ENCODE measurements at places on chromosomes 13 and 19.

DNA sequence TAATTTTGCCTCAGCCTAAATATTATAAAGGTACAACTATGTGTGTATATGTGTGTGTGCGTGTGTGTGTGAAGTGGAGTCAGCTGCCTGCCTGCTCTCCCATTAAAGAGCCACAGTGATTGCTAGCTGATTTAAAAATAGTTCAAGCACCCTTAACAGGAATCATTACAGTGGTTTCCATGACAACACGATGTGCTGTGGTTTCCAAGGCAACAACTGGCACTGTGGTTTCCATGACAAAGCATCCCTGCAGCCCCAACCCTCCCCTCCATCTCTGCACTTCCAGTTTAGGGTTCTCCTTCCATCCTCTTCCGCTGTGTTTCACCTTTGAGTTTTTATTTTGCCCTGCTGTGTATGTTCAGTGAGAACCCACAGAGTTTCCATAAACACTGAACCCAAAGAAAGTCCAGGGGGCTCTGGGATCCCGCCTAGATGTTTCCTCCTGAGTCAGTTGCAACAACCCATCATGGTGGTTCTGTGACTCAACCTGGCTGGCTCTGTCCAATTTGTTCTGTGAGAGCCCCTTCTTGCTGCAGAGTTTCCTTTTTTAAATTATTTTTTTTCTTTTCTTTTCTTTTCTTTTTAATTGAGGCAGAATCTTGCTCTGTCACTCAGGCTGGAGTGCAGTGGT is 7.1 kb upstream of the PNMA8A start:
- DNase-seq, result no peak

DNA sequence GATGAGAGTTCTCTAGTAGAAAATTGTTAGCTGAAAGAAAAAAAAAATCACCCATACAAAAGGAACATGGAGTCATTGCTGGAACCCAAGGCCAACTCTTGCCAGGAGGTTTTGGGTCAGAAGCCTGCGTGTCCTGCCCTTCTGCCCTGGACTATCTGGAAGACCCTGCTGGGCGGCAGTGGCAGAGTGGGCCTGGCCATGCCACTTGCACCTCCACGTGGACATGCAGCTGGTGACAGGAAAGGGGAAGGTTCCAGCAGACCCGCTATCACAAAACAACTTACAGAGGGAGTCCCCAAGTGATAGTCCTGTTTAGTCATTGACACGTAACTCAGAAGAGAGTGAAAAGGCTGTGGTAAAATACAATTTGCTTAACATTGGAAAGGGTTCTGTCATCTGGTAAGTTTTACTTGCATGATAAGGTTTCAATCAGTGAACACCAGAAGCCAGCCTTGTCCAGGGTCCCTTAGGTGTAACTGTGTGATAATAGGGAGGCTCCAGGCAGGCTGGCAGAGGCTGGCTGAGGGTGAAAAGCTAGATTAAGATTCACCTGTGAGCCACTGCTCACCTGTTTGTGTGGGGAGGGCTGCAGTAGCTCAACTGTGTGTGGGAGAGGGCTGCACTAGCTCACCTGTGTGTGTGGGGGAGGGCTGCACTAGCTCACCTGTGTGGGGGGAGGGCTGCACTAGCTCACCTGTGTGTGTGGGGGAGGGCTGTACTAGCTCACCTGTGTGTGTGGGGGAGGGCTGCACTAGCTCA is 47.8 kb downstream of the COL4A2 start:
- DNase-seq, result no peak

DNA sequence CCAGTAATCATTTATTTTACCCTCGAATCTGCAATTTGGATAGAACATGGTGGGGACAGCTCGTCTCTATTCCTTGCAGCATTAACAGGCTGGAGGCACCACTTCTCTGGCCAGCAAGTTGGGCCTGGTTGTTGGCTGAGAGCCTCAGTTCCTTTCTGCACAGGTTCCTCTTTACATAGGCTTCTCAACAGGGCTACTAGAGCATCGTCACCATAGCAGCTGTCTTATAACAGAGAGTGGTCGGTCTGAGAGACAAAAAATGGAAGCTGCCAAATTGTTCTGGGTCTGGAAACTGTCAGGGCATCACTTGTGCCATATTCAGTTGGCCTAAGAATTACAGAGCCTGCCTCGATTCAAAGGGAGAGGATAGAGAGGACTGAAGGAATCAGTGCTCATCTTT is 86.7 kb downstream of the DNAJC15 start:
- no peak for DNase-seq

DNA sequence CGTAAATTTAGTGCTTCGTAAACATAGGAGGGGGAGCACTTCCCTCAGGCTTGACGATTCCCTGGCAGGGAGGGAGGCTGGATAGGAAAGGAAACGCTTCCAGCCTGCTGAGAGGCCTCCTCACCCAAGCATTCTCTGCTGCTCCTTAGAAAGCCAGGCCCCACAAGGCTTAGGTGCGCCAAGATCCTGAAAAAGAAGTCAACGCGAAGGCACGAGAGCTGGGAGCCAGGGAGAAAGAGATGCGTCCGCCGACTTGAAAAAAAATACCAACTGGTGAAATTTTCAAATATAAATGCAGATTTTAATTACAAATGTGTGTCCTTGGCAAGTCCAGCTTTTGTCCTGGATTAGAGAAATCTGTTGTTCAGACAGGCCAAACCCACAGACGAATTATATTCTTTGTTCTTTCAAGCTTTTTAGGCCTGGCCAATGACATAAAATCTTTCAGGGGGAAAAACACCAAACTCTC is 64.0 kb downstream of the ALOX5AP start:
- no peak for DNase-seq

GRCh38 chr19:6663236-6664201 is 6.4 kb downstream of the TNFSF14 start:
- DNase-seq, result no peak

DNA sequence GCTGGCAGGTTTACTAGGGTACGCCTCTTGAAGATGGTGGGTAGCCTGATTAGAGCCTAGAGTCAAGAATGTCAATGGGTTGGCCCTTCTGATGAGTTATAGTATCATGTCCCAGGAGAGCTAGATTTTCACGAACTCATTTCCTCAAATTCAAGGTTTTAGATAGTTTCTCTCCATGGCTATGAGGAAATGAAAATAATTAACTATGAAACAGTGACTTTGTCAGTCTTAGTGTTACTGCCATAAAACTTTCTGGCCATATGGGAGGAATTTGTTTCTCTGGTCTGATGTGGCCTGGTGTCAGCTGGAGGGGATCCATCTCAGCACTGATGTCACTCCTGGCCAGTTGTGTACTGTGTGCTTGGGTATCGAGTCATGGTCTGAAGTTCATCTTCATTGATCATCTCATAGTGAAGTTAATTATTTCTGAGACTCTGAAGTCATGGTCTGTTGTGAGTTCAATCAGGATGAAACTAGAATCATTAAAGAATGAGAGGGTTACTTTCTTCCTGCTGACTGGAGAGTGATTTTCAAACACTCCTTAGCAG is 49.4 kb upstream of the TNFSF11 start:
- no peak for DNase-seq

- no peak for DNase-seq
Measured at GRCh38 chr13:113120300-113121182, 2.1 kb upstream of the F10 start.

DNA sequence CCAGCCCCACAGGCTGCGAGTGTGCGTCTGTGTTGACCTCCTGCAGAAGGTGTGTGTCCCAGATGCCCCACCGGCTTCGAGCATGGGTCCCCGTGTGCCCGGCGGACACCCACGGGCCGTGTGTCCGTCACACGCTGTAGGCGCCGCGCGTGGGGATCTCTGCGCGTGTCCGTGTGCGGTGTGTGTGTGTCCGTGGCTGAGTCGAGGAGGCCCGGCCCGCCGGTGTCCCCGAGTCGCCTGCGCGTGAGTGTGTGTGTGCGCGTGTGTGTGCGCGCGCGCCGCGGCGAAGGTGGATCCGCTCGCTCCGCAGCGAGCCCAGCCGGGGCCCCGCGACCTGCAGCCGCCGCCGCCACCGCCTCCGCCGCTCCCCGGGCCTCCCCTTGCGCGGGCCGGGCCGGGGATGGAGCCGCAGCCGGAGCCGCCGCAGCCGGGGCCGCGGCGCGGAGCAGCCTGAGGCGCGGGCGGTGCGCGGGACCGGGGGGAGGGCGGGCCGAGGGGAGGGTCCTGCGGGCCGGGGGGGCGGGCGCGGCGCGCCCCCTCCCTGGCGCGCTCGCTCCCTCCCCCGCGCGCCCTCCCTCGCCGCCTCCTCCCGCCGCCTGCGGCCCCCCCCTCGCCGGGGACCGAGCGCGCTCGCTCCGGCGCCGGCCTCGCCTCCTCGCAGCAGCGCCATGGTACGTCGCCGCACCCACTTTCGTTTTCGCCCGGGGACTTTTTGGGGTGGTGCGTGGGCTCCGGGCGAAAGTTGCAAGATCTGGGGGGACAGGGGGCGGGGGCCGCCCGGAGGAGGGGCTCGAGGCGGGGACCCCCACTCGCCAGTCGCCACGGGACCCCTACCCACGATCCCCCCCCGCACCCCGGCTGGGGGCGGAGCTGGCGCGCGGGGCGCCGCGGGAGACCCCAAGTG is 7.1 kb upstream of the NFIC start:
- DNase-seq, result no peak

- DNase-seq, result no peak
Measured at GRCh38 chr19:12821761-12822160, 12.6 kb downstream of the RTBDN start.

GRCh38 chr13:73722120-73722519 is 412.1 kb downstream of the KLF12 start:
- no peak for DNase-seq

GRCh38 chr13:48505597-48506091 is 27.2 kb downstream of the RCBTB2 start:
- DNase-seq, result no peak

- no peak for DNase-seq
Measured at GRCh38 chr13:110444226-110444653, 117.3 kb downstream of the RAB20 start.

DNA sequence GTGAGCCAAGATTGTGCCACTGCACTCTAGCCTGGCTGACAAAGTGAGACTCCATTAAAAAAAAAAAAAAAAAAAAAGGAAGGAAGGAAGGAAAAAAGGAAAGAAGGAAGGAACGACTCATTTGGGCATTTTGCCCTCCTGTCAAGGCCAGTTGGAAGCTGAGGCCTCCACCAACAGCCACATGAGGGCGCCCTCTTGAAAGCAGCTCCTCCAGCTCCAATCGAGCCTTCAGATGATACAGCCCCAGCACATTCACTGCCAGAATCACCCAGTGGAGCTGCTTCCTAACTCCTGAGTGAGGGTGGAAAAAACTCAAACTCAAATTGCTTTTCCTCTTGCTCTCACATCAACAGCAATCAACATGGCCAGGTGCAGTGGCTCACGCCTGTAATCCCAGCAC is 40.9 kb downstream of the GNG7 start:
- DNase-seq, result no peak

DNA sequence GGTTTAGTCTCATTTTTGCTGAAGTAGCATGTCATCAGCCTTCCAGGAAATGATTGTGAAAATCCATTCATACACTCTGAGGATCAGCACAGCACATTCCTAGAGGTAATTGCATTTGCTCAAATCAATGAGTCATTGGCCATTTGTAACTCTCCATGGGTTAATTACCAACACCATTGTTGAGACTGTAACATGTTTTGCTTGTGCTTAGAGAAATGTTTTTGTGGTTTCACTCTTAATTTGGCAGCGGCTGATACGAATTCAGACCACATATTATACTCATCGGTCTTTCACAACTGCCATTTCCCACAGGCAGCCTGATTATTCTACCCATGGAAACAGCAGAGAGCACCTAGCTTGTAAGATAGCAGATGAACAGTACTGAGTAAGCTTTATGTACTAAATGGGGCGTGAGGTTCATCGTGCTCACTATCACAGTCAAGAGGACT is 110.3 kb downstream of the NHLRC3 start:
- DNase-seq, result peak; percentile 98

GRCh38 chr19:37362733-37363132 is 8.2 kb upstream of the ZNF527 start:
- DNase-seq, result no peak

- no peak for DNase-seq
Measured at GRCh38 chr19:10736916-10737551, 19.2 kb downstream of the DNM2 start.

- DNase-seq, result peak; percentile 72
Measured at GRCh38 chr19:46856062-46857022, 4.5 kb upstream of the ARHGAP35 start.

DNA sequence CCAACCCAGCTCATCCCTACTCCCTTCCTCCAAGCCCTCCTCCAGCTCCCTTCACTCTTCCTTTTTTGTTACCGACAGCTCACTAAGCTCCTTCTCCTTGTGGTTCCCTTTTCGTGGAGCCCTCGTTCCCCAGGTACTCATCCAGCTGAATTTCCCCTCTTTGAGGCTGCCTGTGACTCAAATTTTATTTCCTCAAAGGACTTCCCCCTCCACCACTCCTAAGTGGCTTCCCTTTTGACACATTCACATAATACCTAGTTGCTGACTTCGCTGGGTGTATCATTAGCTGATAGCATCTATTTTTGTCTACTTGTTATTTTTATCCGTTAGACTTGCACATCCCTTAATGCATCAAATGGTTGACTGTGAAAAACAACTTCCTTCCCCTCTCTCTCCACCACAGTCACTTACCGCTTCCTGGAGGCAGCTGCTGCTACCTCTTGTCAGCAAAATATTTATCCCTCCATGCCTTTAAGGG is 14.5 kb downstream of the FFAR2 start:
- DNase-seq, result no peak

DNA sequence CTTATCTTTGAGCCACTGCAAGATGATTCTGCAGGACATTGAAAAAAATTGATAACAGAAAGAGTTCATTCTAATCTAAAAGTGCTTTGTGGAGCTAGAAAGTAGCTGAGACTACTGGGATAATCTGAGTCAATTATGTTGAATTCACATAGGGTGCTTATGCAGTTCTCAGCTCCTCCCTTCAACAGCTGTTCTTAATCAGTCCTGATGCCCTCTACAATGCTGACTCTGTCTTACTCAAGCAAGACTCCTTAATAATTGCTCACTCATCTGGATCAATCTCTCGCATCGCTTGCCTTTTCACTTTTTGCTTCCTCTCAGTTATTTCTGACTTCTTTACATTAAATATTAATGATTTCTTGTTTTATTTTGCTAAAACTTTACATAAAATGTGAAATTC is 182.1 kb downstream of the PCDH17 start:
- peak; percentile 60 for DNase-seq

DNA sequence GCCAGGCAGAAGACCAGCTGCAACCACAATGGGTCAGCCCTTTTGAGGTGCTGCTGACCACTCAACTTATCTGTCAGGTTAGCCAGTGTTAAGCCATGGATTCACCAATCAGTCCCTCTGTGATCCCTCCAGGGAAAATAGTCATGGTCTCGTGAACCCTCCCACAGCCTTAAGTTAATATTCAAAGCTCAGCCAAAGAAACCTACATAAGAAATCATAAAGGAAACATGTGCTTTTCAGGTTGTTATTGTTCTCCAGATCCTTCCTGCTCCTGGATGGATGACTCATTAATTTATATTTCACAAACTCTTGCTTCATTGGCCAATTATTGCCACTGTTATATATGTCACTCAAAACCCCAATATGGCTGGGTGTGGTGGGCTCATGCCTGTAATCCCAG is 161.9 kb downstream of the B3GLCT start:
- DNase-seq, result no peak

- DNase-seq, result no peak
Measured at GRCh38 chr13:110264685-110265275, 42.2 kb downstream of the COL4A1 start.

GRCh38 chr19:13807421-13808021 is 12.3 kb downstream of the ZSWIM4 start:
- DNase-seq, result no peak
